ENCODE measurements at places on chromosomes 1 and 21.

DNA sequence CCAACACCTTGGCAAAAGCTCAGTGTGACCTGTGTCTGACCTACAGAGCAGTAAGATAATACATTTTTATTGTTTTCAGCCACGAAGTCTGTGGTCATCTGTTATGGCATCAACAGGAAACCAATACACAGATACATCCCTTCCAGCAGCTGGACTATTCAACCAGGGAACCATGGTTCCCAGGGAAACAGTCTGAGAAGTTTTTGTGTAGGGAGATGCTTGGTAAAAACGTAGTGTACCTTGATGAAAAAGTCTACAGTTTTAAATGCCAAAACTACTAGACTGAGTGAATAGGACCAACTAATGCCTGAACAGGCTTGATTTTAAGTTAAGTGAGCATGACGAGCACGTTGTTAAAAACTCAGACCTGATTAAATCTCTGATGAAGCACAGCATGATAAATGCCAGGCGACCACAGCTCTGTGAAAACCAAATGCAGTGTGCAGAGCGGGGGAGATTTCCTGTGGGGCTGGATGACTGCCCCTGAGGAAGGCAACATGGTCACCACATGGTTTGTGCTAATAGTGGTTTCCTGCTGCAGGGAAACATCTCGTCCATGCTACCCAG, 228.9 kb downstream of the TNR start:
- DNase-seq: no peak

DNA sequence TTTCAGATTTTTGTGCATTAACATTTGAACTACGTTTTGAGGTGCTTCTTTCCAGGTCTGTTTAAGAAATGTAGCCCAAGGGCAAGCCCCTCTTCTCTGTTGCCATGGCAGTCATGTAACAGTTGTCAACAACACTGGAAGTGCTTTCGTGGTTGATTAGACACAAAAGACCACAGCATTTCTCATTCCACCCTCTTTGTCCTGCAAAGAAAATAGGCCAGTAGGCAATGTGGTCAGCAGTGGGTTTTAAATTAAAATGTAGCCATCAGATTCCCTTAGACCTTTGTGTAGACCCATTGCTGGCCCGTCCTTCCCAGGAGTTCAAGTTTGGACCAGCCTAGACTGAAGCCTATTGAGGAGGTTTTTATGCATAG, 35.4 kb downstream of the VANGL1 start:
- no peak for DNase-seq

DNA sequence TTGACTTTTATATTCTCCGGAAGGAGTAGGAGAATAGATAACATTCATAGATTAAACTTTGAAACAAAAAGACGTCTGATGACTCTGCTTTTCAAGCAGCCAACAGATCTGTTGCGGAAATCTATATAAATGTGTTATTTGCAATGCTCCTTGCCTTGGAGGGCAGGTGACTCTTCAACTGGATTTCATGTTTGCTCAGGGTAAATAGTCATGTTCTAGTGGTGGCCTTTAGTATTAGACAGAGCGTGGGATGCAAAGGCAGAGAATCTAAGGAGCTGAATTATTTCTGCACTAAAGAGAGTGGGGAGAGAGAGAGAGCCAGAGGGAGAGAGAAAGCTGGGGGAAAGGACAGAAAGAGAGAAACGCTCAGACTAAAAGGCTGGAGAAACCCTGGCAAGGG, 454.3 kb downstream of the AJAP1 start:
- DNase-seq: no peak

DNA sequence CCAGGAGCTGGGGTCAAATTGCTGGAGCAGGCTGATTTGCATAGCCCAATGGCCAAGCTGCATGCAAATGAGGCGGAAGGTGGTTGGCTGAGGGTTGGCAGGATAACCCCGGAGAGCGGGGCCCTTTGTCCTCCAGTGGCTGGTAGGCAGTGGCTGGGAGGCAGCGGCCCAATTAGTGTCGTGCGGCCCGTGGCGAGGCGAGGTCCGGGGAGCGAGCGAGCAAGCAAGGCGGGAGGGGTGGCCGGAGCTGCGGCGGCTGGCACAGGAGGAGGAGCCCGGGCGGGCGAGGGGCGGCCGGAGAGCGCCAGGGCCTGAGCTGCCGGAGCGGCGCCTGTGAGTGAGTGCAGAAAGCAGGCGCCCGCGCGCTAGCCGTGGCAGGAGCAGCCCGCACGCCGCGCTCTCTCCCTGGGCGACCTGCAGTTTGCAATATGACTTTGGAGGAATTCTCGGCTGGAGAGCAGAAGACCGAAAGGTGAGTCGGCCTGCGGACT, at the start of gene GADD45A:
Gene GADD45A, plus strand, starts transcription at position 135 of the 491 bp plus-strand sequence. Its CDS starts 294 bp downstream, at position 429.
- DNase-seq: peak; percentile 97

DNA sequence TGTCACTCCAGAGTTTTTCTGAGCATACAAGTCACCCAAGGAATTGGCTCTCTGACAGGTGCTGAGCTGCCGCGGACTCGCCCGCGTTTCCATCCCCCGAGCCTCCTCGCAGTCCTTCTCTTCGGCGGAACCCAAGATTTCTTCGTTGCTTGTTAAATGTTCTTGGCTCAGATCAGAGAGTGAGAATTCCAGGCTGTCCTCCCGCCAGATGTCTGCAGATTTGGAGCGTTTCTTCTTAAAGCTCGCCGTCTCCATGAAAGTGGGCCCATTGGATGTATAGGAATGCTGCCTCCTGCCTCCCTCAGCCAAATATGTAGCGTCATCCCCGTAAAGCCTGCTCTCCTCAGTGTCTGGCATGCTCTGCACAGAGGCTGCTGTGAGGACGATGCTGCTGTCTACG, 77.8 kb downstream of the TIAM1 start:
- DNase-seq: no peak

GRCh38 chr1:29719253-29719652, 482.9 kb downstream of the PTPRU start:
- DNase-seq: peak; percentile 32

DNA sequence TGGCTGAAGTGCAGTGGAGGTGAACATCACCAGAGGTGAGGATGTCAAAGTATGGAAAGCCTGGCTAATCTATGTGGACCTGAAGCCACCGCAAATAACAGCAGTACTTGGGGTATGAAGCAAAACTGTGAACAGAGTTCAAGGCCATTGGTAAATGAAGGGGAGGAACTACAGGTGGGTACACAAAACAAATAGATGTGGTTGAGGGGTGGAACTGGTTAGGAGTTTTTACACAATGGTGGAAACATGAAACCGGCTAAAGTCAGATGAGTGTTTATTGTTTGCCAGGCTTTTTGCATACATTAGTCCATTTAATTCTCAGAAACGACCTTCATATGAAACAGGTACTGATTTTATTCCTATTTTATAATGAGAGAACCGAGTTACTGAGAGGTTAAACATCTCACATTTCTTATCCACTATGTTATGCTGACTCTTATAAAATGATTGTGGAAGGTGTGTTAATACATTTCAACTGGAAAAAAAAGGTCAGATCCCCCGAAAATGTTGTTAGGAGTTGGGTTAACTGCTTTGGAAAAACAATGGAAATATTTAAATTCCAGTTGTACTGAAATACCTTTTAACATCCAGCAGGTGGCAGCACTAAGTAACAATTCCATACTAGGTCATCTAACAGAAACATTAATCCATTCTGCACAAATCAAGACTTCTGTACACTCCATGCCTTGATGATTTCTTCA, 44.3 kb upstream of the GTF2B start:
- DNase-seq: peak; percentile 48

GRCh38 chr1:166705376-166706289, 133.6 kb upstream of the POGK start:
- DNase-seq: no peak

DNA sequence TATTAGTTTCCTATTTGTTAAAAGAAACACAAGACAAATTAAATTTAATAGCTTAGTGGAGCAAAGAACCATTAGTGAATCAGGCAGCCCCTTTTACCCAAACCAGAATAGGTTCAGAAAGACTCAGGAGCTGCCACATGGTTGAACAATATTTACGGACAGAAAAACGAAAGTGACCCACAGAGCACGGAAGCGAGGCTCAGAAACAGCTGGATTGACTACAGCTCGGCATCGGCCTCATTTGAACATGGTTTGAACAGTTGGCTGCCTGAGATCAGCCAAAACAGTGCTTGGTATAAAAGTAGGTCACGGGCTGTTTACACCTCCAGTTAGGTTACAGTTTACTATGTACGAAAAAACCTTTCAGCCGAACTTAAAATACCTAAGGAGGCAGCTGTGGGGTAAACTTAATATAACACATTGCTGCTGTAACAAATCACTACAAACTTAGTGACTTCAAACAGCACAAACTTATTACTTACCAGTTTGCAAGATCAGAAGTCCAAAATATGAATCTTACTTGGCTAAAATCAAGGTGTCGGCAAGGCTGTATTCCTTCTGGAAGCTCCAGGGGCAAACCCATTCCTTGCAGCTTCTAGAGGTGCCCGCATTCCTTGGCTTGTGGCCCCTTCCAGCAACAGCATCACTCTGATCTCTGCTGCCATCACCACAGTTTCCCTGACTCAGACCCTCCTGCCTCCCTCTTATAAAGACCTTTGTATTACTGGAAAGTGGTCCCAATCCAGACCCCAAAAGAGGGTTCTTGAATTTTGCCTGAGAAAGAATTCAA, 11.8 kb downstream of the PADI4 start:
- no peak for DNase-seq

DNA sequence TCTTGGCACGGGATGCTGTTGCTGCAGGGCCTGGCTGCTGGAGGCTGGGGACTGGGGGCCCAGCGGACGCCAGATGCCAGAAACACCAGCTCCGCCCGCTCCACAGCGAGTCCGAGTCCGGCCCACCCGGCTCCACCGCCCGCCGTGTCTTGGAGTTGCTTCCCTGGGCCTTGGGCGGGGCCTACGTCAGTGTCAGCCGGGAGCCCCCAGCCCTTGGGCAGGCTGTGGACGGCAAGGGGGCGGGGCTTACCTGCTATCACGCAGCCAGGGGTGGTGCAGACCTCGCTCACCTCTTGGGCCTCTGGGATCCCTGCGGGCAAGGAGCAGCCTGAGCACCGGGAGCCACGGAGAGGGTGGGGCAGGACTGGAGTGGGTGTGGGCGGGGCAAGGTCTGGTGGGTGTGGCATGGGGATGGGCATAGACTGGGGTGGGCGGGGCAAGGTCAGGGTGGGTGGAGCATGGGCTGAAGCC, 21.8 kb downstream of the MMEL1 start:
- peak; percentile 7 for DNase-seq

- peak; percentile 48 for DNase-seq
Measured at GRCh38 chr1:56286956-56287355, 292.4 kb downstream of the PLPP3 start.

- DNase-seq: no peak
Measured at GRCh38 chr1:4562321-4562720, 92.1 kb upstream of the AJAP1 start.

GRCh38 chr1:228399531-228400236, 7.0 kb downstream of the TRIM11 start:
- DNase-seq: no peak

GRCh38 chr21:36860736-36861594, 105.5 kb downstream of the HLCS start:
- no peak for DNase-seq

DNA sequence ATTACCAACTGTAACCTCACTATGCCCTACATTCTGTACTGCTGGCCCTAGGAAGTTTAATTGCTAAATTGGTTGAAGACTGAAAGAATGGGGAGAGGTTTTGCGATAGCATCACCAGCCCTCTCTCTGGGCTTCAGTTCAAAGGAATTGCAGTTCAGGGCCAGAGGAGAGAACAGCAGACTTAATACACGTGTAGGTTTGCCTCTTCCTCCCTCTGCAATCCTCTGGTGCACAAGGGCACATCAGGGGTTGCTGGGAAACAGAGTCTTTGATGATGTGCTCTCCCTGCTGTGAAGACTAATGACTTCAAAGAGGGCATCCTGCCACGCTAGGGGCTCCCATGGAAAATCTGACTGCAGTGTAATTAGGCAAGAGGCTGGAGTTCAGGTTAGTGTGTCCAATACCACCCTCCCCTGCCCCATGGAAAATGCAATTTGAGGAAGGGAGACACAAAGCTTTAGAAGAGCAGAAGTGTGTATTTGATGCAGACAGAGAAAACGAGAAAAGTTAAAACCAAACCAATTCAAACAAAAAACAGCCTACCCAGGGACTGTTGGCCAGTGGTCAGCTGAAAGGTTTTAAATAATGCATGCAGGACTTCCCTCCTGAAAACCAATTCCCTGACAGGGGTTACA, 167.9 kb downstream of the ASTN1 start:
- DNase-seq: no peak

GRCh38 chr1:14017531-14017961, 317.6 kb downstream of the PRDM2 start:
- no peak for DNase-seq

- no peak for DNase-seq
Measured at GRCh38 chr1:203797948-203798655, 2.7 kb downstream of the ZBED6 start.
